ENCODE measurements at places on chromosomes 5 and 9.

DNA sequence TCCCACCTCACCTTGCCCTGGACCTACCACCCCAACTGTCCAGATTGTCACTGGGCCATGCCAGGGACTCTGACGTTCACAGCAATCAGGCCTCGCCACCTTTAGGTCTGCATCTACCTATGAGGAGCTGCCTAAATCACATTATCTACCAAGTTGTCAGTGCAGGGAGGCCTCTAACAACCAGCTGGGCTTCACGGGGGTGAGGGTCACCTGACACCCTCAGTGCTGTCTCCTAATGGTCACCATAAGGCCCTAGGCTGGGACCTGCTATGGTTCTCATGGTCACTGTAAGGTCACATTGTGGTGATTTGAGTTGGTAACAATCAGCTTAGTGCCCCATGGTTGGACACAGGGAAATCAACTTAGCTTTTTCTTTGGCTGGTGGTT, 119.2 kb upstream of the CXCL14 start:
- no peak for DNase-seq
- no peak overlapping the region for H3K27ac ChIP-seq
- H3K36me3 ChIP-seq: no peaks in the 10 kb centered on the region
- H3K4me3 ChIP-seq: no peak overlapping the region
- H3K27me3 ChIP-seq: no peaks in the 10 kb centered on the region

GRCh38 chr5:114448481-114448880, 86.6 kb downstream of the KCNN2 start:
- no peaks in the 10 kb centered on the region for H3K27me3 ChIP-seq
- no peak for DNase-seq
- H3K27ac ChIP-seq: no peak overlapping the region
- H3K36me3 ChIP-seq: no peaks in the 10 kb centered on the region
- H3K4me3 ChIP-seq: no peak overlapping the region

GRCh38 chr5:17187011-17187785, 30.2 kb upstream of the BASP1 start:
- H3K27me3 ChIP-seq: no peaks in the 10 kb centered on the region
- H3K36me3 ChIP-seq: no peaks in the 10 kb centered on the region
- no peak overlapping the region for H3K4me3 ChIP-seq
- no peak overlapping the region for H3K27ac ChIP-seq

- H3K27ac ChIP-seq: no peak overlapping the region
- no peaks in the 10 kb centered on the region for H3K4me1 ChIP-seq
- peaks cover 2% of the 10 kb centered on the region for H3K36me3 ChIP-seq
- DNase-seq: no peak
- H3K27me3 ChIP-seq: no peaks in the 10 kb centered on the region
Observed at GRCh38 chr9:127181595-127182190, 59.3 kb upstream of the ANGPTL2 start.

DNA sequence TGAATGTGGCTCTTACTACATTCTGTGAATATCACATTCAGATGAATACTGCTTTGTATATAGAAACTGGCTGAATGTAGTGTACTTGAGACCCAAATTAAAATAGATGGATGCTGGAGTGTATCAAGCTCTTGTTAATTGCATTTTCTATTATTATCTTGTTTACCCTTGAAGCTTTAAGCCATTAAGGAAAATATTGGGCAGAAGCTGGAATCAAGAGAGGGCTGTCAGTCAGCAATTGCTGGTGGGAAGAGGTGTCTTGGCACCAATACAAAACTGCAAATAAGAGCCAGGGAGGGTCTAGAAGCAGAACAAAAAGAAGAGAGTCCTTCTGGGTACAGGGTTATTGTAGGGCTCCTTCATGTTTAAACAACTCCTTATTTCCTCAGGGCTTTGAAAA, 38.8 kb downstream of the MUSK start:
- H3K27me3 ChIP-seq: no peaks in the 10 kb centered on the region
- no peaks in the 10 kb centered on the region for H3K36me3 ChIP-seq
- no peak overlapping the region for H3K4me3 ChIP-seq

DNA sequence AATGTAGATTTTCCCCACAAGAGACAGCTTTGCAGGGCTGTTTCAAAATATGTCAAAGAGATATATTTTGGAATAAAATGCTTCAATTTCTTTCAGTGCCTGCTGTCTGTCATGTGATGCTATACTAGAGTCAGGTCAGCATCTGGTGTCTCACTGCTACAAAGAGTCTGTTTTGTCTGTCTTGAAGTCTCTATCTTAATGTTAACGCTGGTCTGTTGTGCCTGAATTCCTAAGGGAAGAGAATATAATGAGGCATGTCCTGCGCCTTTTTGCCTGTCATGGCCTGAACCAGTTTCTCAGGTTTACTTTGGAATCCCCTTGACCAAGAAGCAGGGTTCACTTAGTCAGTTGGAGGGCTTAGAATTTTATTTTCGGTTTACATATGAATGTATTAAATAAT, 176.4 kb downstream of the PDZD2 start:
- H3K27ac ChIP-seq: no peak overlapping the region
- no peak for DNase-seq
- no peak overlapping the region for H3K4me3 ChIP-seq
- no peaks in the 10 kb centered on the region for H3K27me3 ChIP-seq
- H3K36me3 ChIP-seq: no peaks in the 10 kb centered on the region

DNA sequence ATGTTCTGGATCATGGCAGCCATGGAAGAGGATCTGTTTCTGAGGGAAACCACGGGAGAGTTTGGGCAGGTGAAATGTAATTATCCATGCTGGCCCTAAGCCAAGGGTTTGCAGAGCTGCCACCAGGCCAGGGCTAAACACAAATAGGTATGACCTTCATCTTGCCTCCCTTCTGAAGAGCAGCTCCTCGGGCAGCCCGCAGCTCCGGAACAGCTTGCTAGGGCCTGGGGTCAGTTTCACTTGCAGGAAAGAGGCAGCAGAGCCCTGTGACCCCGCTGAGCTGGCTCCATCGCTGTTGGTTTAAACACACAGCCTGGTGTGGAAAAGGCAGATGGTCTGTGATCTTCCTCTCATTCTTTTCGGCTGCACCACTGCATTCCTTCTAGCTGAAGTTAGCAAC, 141.4 kb downstream of the TMEM38B start:
- H3K4me1 ChIP-seq: no peaks in the 10 kb centered on the region
- no peaks in the 10 kb centered on the region for H3K27me3 ChIP-seq
- no peak overlapping the region for H3K4me3 ChIP-seq
- H3K27ac ChIP-seq: no peak overlapping the region

GRCh38 chr5:111254613-111255012, 30.4 kb downstream of the CAMK4 start:
- H3K4me3 ChIP-seq: no peak overlapping the region
- DNase-seq: peak; percentile 21
- no peaks in the 10 kb centered on the region for H3K27me3 ChIP-seq
- H3K36me3 ChIP-seq: no peaks in the 10 kb centered on the region
- no peaks in the 10 kb centered on the region for H3K4me1 ChIP-seq

GRCh38 chr5:159792180-159792579, 124.1 kb upstream of the ADRA1B start:
- H3K27me3 ChIP-seq: peaks cover 2% of the 10 kb centered on the region
- no peak overlapping the region for H3K4me3 ChIP-seq
- no peak overlapping the region for H3K27ac ChIP-seq
- no peaks in the 10 kb centered on the region for H3K36me3 ChIP-seq
- no peak for DNase-seq
- no peaks in the 10 kb centered on the region for H3K4me1 ChIP-seq

- H3K36me3 ChIP-seq: no peaks in the 10 kb centered on the region
- no peak for DNase-seq
- no peak overlapping the region for H3K27ac ChIP-seq
- H3K4me1 ChIP-seq: no peaks in the 10 kb centered on the region
- H3K27me3 ChIP-seq: no peaks in the 10 kb centered on the region
- H3K4me3 ChIP-seq: no peak overlapping the region
Observed at GRCh38 chr9:130330202-130330862, 64.8 kb downstream of the HMCN2 start.

GRCh38 chr9:124242331-124243194, 15.2 kb upstream of the NEK6 start:
- no peak overlapping the region for H3K27ac ChIP-seq
- H3K4me1 ChIP-seq: peaks cover 37% of the 10 kb centered on the region
- no peaks in the 10 kb centered on the region for H3K27me3 ChIP-seq

DNA sequence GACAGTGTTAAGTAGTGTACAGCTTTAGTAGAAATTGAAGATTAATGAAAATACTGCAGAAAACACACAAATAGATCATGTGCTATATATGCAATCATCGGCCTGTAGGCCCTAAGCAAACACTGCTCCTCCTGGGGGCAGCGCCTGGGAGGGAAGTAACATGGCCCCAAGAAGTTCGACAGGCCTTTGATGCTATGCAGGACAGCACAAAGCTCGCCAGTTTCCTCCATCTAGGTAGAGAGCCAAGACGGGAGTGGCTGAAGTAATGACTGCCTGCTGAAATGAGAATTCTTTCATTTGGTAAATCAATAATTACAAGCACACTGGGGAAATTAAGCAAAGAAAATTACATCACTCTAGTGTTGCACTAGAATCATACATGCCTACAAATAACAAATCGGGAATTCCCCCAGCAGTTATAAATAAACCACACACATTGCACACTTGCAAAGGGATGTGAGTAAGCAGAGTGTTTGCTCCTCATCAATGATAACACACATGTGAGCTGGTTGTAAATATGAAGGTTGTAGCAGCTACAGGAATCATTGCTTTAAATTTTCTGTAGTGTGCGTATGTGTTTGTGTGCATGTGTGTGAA, 219.9 kb upstream of the NFIL3 start:
- H3K36me3 ChIP-seq: no peaks in the 10 kb centered on the region
- DNase-seq: no peak
- H3K27ac ChIP-seq: no peak overlapping the region
- H3K27me3 ChIP-seq: peaks cover 8% of the 10 kb centered on the region
- H3K4me3 ChIP-seq: no peak overlapping the region

DNA sequence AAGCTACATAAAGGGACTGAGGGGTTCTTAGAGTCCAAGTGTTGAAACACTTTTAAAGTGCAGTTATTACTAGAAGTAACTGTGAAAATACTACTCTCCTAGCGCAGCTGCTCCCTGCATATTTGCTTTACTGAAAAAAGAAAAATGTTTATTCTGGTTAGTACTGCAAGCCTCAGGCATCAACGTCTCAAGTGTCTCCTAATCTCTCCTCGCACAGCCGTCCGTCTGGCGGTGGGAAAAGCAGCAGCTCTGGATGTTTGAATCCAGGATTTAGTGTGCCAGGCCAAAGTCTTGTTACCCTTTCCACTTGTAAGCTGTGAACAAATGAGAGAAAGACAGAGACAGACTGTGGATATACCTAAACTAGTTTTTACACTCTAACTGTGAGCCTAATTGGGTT, 31.1 kb downstream of the RORB start:
- no peaks in the 10 kb centered on the region for H3K36me3 ChIP-seq
- H3K27ac ChIP-seq: no peak overlapping the region
- no peak overlapping the region for H3K4me3 ChIP-seq

DNA sequence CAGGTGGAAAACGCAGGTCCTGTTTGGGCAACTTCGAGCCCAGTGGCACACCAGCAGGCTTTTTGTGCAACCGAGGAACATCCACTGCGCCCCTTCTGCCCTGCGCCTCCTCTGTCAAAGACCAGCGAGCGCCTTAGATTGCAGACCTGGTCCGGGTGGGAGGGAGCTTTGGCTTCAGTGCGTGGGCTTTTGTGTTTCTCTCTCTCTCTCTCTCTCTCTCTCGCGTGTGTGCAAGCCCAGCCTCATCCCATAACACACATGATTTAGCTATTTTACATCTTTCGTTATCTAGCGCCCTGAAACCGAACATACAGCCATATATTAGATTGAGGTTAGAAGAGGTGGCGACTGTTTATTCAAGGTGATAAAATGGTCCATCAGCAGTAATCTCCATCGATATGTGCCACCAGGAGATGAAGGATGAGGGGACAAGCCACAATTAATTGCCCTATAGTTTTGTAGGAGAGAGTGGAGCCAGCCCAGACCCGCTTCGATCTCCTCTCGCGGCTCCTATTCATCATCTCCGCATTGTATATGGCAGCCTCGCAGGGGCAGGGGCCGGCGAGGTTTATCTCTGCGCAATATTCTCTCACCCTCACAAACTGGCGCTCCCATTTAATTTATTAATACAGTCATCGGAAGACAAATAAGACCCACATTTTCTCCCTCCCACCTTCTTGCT, 5.3 kb downstream of the PRDM6 start:
- H3K4me1 ChIP-seq: peaks cover 49% of the 10 kb centered on the region
- no peak overlapping the region for H3K27ac ChIP-seq
- H3K27me3 ChIP-seq: peaks cover 62% of the 10 kb centered on the region

- H3K27me3 ChIP-seq: no peaks in the 10 kb centered on the region
- H3K4me3 ChIP-seq: peak overlapping the region; percentile 28
Observed at GRCh38 chr9:76756268-76756640, 8.0 kb upstream of the PCA3 start.

- no peak overlapping the region for H3K27ac ChIP-seq
- peaks cover 18% of the 10 kb centered on the region for H3K4me1 ChIP-seq
- H3K36me3 ChIP-seq: peaks cover 4% of the 10 kb centered on the region
- no peaks in the 10 kb centered on the region for H3K27me3 ChIP-seq
Observed at GRCh38 chr9:34185778-34186551, 7.1 kb downstream of the UBAP1 start.

DNA sequence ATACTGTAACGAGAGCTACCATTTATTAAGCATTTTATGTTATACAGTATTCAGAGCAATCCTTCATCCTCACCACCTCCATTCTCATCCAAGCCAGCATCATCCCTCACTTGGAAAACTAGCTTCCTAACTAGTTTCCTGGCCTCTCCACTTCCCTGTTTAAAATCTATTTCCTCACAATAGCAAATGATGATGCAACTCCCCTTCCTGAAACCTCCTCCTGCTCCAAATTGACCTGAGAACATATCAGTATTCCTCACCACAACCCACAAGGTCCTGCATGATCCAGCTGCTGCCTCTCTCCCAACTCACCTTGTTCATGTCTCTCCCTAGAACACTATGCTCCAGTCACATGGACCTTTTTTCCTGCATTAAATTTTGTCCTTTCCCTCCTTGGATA, 4.3 kb upstream of the SLC36A2 start:
- no peak for DNase-seq
- H3K27me3 ChIP-seq: peaks cover 3% of the 10 kb centered on the region
- H3K4me3 ChIP-seq: no peak overlapping the region
- no peaks in the 10 kb centered on the region for H3K4me1 ChIP-seq
- no peak overlapping the region for H3K27ac ChIP-seq
- H3K36me3 ChIP-seq: no peaks in the 10 kb centered on the region

GRCh38 chr9:89277454-89277853, 33.5 kb upstream of the CKS2 start:
- H3K27me3 ChIP-seq: no peaks in the 10 kb centered on the region
- H3K4me3 ChIP-seq: no peak overlapping the region
- H3K27ac ChIP-seq: no peak overlapping the region
- no peak for DNase-seq
- no peaks in the 10 kb centered on the region for H3K36me3 ChIP-seq

DNA sequence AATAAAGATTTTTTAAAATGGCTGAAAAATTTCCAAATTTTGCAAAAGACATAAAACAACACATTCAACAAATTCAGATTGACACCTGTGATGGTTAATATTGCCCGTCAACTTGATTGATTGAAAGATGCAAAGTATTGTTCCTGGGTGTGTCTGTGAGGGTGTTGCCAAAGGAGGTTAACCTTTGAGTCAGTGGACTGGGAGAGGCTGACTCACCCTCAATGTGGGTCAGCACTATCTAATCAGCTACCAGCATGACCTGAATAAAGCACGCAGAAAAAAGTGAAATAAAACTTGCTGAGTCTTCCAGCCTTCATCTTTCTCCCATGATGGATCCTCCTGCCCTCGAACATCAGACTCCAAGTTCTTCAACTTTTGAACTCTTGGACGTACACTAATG, 868.0 kb upstream of the CTNND2 start:
- no peaks in the 10 kb centered on the region for H3K36me3 ChIP-seq
- DNase-seq: no peak
- no peaks in the 10 kb centered on the region for H3K4me1 ChIP-seq
- no peak overlapping the region for H3K4me3 ChIP-seq
- H3K27me3 ChIP-seq: no peaks in the 10 kb centered on the region
